HFFc6 (cell line): ENCODE measurements at places on chromosomes 1 and 21. TPM values are rescaled to one million over a fixed set of nuclear protein-coding genes. Genes with fewer than 3 reads are reported as not detected.

DNA sequence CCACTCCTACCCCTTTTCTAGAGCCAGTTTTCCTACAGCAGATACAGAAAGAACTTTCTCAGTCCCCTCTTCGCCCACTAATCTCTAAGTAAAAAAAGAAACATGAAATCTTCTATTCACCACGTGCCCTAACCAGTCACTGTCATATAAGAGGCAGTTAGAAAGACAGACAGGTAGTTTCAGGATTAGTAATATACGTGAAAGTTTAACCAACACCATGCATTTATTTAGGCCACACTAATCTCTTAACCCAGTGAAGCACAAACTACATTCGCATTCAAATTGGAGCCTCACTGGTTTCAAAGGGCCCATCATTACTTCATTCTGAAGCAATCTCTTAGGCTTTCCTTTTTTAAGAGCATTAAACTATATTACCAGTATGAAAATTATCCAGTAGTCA, 10.1 kb downstream of the GPATCH2 start:
- DNase-seq: no peak

DNA sequence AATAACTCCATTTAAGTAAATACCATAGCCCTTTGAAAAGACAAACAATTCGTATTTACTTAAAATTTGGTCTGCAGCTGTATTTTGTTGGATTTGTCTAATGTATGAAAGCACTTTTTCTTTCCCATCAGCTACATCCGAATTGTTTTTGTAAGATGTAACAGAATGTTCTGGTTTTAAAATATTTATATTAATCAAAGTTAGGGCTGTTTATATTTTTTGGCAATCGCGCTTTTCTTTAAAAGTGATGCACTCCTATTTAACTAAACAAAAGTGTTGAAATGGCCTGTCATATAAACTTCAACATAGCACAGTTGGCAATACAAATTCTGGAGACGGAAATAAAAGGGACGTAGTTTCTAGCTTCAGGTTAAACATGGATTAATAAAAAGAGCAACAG, 216.3 kb upstream of the ADGRL2 start:
- no peak for DNase-seq

- DNase-seq: no peak
These were observed 19.3 kb downstream of the QSOX1 start for GRCh38 chr1:180173952-180174351.

DNA sequence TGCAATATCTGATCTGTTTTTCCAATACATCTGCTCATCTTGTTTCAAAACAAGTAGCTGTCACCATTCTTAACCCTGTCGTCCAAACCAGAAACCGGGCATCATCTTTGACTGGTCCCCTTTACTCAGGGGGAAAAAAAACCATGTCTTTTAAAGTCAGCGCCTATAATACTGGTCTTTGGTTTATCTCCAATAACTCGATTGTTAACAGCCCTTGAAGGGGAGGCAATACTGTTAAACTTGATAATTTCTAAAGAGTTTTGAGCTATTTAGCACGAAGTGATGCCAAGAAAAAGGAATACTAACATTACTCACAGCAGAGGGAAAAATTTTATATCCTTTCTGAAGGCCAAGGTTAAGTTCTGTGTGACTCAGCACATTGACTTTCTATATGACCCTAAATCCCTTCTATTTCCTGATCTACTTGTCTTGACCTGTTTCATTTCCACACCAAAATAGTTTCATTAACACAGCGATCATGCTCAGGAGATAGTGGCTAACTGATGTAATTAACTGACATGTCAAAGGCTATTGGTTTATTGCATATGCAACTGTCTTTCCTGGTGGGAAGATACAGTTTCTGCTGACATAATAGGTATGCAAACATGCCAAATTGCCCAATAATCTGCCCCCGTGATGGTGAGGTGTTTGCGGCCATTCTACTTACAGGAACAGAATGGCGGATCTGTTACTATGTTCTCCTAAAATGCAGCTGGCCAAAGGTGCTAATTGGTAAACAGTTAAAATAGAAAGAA, 59.1 kb downstream of the NFIA start:
- peak; percentile 19 for DNase-seq

GRCh38 chr1:87766737-87767136, 438.1 kb downstream of the LMO4 start:
- peak; percentile 20 for DNase-seq

DNA sequence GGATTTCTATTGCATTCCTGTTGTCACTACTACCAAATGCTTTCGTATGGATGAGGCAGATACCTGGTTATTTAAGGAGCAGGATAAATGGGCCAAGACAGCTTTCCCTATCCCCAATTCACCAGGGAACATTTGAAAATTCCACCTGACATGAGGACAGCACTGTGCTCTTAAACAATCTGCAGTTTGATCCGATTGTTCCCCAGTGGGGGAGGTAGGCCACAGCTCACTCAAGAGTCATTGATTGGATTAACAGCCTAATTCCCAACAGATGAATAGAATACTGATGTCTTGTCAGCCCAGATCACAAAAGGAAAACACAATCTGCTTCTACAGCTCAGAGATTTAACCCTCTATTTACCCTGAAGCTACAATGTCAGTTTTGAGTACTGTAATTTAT, 123.9 kb downstream of the LHX4 start:
- DNase-seq: no peak

- DNase-seq: no peak
These were observed 199.3 kb upstream of the ZC3H12A start for GRCh38 chr1:37274938-37275631.

DNA sequence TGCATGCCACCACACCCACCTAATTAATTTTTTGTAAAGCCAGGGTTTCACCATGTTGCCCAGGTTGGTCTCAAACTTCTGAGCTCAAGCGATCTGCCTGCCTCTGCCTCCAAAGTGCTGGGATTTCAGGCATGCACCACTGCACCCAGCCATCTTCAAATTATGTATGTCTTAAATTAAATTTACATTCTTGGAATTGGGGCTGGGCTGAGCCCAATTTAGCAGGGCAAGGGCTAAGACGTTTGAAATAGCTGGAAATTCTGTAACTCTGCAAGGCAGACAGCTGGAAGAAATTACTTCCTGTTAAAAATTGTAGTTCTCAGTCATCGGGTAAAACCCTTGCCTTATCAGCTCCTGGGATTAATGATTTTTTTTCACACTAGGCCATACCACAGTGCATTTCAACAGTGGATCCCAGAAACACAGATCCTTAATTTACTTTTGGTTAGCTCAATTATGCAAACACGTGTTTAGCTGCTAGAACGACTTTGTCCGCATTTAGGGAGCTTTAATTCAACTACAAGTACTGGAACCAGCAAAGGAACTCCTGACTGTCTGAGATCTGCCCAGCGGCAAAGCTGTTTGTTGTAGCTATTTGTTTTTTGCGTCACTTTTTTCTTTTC, 83.3 kb downstream of the OLFML3 start:
- DNase-seq: no peak

- DNase-seq: no peak
These were observed 5.5 kb downstream of the PTGFRN start for GRCh38 chr1:116915086-116915661.

Gene PCBP3
- total RNA-seq: not detected in 2 replicates

Gene AMY1A
- total RNA-seq: not detected in 3 replicates

Gene RNF223
- not detected in 3 replicates for total RNA-seq

Gene PARS2
- total RNA-seq: 4.2 to 4.7 TPM (median 4.2 TPM) in 3 replicates
